ENCODE measurements at places on chromosomes 3 and 15. TPM values are rescaled to one million over a fixed set of nuclear protein-coding genes. Genes with fewer than 3 reads are reported as not detected.

NRG4 gene
- total RNA-seq = 0.18 TPM

ROBO2 gene
- total RNA-seq = 1.5 TPM

KATNBL1 gene
- 45.7 TPM for total RNA-seq

- peaks cover 5% of the 10 kb centered on the region for H3K4me1 ChIP-seq
- H3K36me3 ChIP-seq = no peaks in the 10 kb centered on the region
- H3K27ac ChIP-seq = no peak overlapping the region
- H3K27me3 ChIP-seq = peaks cover 3% of the 10 kb centered on the region
These were observed 39.5 kb downstream of the ITPR1 start for GRCh38 chr3:4532535-4533112.

DNA sequence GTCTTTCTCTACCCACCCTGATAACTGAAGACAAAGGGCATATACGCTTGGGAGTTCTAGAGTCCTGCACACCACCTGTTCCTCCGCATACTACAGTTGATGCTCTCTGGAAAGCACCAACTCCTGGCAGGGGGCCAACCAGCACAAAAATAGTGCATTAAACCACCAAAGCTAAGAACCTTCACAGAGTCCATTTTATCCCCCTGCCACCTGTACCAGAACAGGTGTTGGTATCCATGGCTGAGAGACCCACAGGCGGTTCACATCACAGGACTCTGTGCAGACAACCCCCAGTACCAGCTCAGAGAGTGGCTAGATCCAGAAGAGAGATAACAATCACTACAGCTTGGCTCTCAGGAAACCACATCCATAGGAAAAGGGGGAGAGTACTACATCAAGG lies 114.4 kb upstream of the POU1F1 start:
- no peaks in the 10 kb centered on the region for H3K36me3 ChIP-seq
- H3K4me3 ChIP-seq = no peak overlapping the region
- no peak for DNase-seq
- H3K4me1 ChIP-seq = no peaks in the 10 kb centered on the region
